ENCODE measurements at places on chromosomes 5 and 9.

- DNase-seq = no peak
Observed at GRCh38 chr9:121582641-121583040, 68.8 kb upstream of the DAB2IP start.

GRCh38 chr5:139387611-139388197 is 2.0 kb downstream of the MZB1 start:
- DNase-seq = no peak

- no peak for DNase-seq
Observed at GRCh38 chr5:68170826-68171558, 44.6 kb upstream of the PIK3R1 start.

DNA sequence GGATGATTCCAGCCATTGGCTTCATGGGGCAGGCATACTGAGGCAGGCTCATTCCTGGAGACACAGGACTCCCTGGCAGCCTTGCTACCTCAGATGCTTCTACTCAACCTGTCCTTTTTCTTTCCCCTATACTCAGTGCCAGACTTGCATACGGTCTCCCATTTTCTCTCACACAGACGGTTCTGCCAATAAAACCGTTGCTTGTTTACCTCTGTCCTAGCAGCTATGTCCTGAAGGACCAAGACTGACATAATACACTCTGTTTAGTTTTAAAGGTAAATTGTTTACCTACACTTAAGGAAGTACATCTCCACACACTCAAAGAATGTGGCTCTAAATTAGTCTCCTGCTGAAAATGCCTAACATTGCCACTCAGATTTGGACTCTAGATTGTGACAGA is 151.0 kb upstream of the RFX3 start:
- DNase-seq = no peak

DNA sequence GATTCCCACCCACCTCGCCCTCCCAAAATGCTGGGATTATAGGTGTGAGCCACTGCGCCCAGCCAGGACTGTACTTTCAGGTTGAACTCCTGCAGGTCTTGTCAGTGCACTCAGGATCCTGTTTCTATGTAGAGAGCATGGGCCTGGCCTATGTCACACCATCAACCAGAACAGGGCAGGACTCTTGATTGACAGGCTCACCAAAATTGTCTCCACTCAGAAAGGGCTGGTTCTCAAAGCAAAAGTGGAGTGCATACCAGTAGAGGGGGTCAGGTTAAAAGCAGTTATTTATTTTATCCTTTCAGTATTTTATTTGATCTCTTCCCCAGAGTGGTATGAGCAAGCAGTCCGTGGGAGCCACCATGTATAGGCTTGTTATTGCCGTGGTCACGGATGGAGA is 27.4 kb upstream of the POU4F3 start:
- no peak for DNase-seq

GRCh38 chr5:53019320-53019719 is 30.2 kb downstream of the ITGA2 start:
- no peak for DNase-seq

DNA sequence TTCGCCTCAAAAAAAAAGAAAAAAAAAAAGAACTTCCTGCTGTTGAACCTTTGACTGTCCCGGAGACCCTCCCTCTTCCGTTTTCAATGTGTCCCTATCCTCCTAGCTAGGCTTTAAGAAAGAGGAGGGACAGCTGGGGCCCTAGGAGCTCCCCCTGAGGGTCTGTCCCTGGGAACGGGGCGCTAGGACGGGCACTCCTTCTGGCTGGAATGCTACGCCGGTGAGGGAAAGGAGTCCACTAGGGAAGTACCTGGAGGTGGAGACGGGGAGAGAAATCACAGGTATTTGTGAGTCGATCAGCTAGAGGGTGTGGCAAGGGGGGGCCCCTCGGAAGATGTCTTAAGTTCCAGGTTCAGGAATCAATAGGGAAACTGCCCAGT is 4.6 kb downstream of the SIT1 start:
- DNase-seq = no peak

DNA sequence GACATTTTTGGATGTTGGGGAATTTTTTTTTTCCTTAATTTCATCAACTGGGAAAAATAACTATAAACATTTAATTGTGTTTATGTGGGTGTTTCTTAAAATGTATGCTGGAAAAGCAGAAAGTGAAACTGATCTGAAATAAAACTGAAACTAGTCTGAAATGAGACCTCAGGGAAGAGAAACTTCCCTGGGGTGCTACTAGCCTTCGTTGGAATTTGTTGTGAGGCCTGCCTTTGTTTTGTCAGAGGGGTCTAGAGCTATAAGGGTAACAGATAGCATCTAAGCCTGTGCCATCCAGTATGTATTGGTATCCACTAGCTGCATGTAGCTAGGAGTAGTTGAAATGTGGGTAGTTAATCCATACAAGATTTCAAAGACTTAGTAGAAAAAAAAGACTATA is 10.4 kb downstream of the ZNF618 start:
- no peak for DNase-seq

- no peak for DNase-seq
Observed at GRCh38 chr5:172059661-172060100, 53.2 kb upstream of the FBXW11 start.

GRCh38 chr5:120435129-120435528 is 29.0 kb upstream of the PRR16 start:
- DNase-seq = no peak

Data from stimulated activated CD4-positive, alpha-beta T cell treated with anti-CD3 and anti-CD28 coated beads, Interleukin-2, amount 100 ng/mL, for 24 hours (primary cell).